ENCODE measurements at places on chromosomes 11 and 22. TPM values are rescaled to one million over a fixed set of nuclear protein-coding genes. Genes with fewer than 3 reads are reported as not detected.

DNA sequence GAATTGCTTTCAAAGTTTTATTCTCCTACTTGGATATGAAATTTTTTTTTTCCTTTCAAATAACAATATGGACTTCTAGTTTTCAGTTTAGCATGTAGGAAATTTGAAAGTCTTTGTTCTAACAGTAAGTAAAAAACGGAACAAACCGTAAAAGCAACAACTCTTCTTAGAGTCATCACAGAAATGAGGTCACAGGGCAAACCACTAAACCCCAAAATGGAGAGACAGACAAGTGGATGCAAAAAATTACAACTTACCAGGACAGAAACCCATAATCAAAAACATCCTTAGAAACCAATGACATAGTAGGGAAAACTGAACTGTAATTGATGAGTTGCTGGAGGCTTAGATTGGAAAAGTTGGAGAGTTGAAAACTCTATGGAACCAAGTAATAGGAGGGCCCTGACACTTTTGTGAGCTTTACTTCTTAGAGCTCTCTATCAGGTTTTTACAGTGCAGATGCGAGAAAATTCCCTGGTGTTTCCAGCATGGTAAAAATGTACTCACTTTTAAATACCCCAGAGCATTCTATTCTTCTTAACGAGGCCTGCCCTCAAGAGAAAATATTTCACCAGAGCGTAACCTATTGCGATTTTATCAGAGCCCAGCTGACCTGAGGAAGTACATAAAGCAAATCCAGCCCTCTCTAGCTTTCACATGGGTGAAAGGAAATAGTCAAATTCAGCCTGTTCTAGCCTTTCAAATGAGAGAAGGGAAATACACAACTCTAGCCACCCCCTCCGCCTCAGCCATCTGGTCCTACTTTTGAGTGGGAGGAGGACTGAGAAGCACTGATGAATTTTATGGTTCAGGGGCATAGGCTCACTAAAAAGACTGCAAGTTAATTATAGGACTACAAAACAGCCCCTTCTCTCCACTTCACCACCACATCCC, 39.1 kb downstream of the CASP12 start:
- H3K27me3 ChIP-seq: no peaks in the 10 kb centered on the region
- H3K4me3 ChIP-seq: peak overlapping the region; percentile 17
- peak overlapping the region; percentile 72 for H3K27ac ChIP-seq
- DNase-seq: no peak
- peaks cover 15% of the 10 kb centered on the region for H3K4me1 ChIP-seq

Gene IL17RA
- total RNA-seq: 48.0 TPM

- no peaks in the 10 kb centered on the region for H3K36me3 ChIP-seq
- no peaks in the 10 kb centered on the region for H3K27me3 ChIP-seq
- peak; percentile 76 for DNase-seq
- peaks cover 48% of the 10 kb centered on the region for H3K4me1 ChIP-seq
- H3K27ac ChIP-seq: peak overlapping the region; percentile 85
- peak overlapping the region; percentile 69 for H3K4me3 ChIP-seq
Observed at GRCh38 chr22:44664149-44664548, 37.9 kb upstream of the PRR5 start.

DNA sequence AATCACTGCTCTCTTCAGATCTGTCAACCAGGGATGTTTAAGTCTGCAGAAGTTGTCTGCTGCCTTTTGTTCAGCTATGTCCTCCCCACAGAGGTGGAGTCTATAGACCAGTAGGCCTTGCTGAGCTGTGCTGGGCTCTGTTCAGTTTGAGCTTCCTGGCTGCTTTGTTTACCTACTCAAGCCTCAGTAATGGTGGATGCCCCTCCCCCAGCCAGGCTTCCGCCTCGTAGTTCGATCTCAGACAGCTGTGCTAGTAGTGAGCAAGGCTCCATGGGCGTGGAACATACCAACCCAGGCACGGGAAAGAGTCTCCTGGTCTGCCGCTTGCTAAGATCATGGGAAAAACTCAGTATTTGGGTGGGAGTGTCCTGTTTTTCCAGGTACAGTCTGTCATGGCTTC, 27.6 kb upstream of the CASP12 start:
- no peaks in the 10 kb centered on the region for H3K4me1 ChIP-seq
- peaks cover 53% of the 10 kb centered on the region for H3K36me3 ChIP-seq
- H3K27me3 ChIP-seq: no peaks in the 10 kb centered on the region

Gene ISX
- total RNA-seq: not detected

Gene E2F8
- total RNA-seq: 26.9 TPM

Gene RAG2
- total RNA-seq: not detected

Gene OR10A2
- total RNA-seq: not detected

Gene DNAJB7
- not detected for total RNA-seq

DNA sequence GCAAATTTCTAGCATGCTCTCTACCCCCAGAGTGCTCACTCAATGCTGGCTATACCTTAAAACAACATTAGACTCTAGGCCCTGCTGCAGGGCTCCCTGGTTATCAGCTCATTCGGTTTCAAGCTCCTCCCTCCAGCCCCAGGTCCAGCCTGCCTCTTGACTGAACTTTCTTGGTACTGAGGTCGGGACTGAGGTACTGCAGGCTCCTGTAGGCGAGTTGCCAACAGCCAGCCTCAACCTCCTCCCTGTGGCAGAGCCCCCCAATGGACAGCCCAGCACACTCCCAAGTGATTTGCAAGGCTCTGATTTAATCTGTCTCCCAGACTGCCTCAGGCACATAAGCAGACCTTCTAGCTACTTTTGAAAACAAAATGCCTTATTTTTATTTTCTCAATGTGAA, 73.6 kb upstream of the EIF3M start:
- no peak overlapping the region for H3K27ac ChIP-seq
- DNase-seq: no peak
- H3K27me3 ChIP-seq: peaks cover 1% of the 10 kb centered on the region
- no peaks in the 10 kb centered on the region for H3K4me1 ChIP-seq
- H3K4me3 ChIP-seq: no peak overlapping the region

DNA sequence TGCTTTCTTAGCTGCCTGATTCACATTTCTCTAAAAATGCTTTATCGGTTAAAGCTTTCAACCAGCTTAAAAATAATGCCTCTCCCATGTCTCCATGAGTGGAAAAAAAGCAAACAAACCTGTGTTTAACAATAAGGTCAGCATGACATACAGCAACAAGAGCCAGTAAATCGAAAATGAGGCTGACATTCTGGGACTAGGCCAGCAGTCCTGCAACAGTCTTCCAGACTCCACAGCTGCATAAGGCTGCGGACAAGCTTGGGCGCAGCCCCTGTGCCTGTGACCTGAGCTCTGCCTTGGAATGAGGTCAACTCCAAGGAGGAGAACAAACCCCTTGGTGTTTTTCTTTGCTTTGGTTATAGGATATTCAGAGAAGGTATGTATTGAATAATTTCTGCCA, 95.5 kb downstream of the PGR start:
- no peak overlapping the region for H3K27ac ChIP-seq
- H3K4me1 ChIP-seq: no peaks in the 10 kb centered on the region
- no peak for DNase-seq

DNA sequence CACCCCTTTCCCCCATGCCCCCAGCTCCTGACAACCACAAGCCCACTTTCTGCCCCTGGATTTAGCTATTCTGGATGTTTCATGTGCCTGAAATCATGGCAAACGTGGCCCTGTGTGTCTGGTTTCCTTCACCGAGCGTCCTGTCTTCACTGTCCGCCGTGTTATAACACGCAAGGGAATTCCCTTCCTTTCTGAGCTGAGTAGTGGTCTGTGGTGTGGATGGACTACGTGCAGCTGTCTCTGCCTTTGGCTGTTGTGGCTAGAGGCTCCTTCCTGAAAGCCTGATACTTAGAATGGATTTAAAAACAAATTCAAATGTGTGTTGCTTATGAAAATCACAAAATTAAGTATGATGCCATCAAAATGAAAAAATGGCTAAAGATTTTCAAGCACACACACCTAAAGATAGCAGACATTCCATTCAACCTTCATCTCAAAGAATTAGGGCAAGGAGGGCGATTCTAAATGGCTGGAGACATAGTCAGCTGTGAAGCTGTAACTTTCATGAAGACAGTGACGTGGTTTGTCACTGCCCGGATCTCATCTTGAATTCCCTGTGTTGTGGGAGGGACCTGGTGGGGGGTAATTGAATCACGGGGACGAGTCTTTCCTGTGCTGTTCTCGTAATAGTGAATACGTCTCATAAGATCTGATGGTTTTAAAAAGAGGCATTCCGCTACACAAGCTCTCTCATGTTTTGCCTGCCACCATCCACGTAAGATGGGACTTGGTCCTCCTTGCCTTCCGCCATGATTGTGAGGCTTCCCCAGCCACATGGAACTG, 30.5 kb downstream of the KCNQ1 start:
- peaks cover 25% of the 10 kb centered on the region for H3K4me1 ChIP-seq
- no peaks in the 10 kb centered on the region for H3K27me3 ChIP-seq
- DNase-seq: no peak
- H3K4me3 ChIP-seq: no peak overlapping the region

GRCh38 chr22:46058591-46059519, 81.9 kb upstream of the WNT7B start:
- DNase-seq: peak; percentile 32
- H3K36me3 ChIP-seq: no peaks in the 10 kb centered on the region
- H3K4me3 ChIP-seq: peak overlapping the region; percentile 39
- H3K4me1 ChIP-seq: peaks cover 23% of the 10 kb centered on the region
- H3K27me3 ChIP-seq: no peaks in the 10 kb centered on the region
- H3K27ac ChIP-seq: peak overlapping the region; percentile 79

- H3K27me3 ChIP-seq: peaks cover 41% of the 10 kb centered on the region
- no peak overlapping the region for H3K27ac ChIP-seq
- H3K4me3 ChIP-seq: no peak overlapping the region
Observed at GRCh38 chr11:124900464-124900863, 2.8 kb upstream of the ROBO4 start.

DNA sequence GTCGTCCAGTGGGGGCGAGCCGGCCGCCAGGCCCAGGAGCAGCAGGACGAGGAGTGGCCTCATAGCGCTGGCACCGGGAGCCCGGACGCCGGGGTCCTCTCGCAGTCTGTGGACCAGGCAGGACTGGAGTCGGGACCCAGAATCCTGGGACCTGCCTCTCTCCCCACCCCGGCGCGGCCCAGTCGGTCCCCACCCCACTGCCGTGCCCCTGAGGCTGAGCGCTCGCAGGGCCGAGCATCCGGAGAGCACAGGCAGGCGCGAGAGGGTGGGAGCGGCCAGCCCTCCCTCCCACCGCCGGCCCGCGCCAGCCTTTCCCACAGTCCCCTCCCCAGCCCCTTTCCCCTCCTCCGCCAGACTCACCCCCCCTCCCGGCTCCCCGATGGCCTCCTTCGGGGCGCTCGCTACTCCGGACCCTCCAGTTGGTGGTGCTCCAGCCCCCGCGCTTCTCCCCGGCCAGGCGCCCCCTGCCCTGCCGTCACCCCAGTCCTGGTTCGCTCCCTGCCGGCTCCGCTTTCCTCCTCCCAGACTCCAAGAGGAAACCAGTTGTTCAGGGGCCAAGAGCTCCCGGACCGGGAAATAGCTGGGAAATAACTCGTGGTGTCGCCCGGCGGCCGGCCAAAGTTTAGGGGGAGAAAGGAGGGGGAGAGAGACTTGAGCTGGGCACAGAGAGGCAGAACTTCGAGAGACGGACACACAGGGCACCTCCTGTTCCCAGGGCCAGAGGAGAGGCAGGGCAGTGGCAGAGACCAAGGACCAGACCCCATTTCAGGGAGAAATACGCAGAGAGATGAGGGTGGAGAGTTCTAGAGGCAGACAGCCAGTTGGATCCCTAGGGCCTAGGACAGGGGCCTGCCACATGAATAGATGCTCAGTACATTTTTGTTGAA, at the start of gene C1QTNF5:
C1QTNF5 (minus strand) TSS at position 549 of the 887 bp plus-strand sequence; CDS start at position 63, 486 bp downstream.
- peak within 1 kb of the TSS; percentile 7 for H3K4me3 ChIP-seq
- peaks cover 17% of the 10 kb centered on the region for H3K4me1 ChIP-seq
- peaks cover 9% of the 10 kb centered on the region for H3K36me3 ChIP-seq
- H3K27me3 ChIP-seq: peaks cover 31% of the 10 kb centered on the region
- H3K27ac ChIP-seq: no peak within 1 kb of the TSS
- no peak for DNase-seq

DNA sequence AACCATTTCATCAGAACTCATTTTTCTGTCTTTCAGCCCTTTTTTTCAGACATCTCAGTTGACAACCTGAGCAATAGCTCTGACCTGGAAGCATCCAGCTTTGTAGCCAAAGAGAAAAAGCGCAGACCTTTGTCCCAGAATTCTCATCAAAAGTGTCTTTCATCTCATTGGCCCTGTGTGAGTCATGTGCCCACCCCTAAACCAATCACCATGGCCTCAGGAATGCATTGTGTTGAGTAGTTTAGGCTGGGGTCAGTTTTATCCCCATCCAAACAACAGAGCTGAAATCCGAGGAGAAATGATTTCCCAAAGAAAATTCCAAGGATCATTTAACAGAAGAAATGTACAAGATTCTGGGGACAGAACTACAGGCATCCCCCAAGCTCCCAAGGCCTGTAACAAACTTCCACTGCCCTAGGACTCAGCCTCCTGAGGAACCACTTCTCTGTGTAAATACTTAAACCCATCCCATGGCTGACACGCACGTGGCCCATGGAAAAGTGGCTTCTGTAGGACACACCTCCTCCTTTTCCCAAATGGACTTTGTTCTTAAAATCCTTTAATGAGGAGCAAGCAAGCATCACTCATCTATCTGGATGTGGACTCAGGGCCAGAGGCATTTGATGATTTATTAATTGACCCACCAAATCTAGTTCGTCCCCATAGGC, 429.0 kb downstream of the SOX6 start:
- H3K4me1 ChIP-seq: no peaks in the 10 kb centered on the region
- DNase-seq: no peak
- no peak overlapping the region for H3K4me3 ChIP-seq
- H3K27me3 ChIP-seq: peaks cover 2% of the 10 kb centered on the region

Gene PARVA
- total RNA-seq: 0.61 TPM

Gene TIGD3
- 1.2 TPM for total RNA-seq

DNA sequence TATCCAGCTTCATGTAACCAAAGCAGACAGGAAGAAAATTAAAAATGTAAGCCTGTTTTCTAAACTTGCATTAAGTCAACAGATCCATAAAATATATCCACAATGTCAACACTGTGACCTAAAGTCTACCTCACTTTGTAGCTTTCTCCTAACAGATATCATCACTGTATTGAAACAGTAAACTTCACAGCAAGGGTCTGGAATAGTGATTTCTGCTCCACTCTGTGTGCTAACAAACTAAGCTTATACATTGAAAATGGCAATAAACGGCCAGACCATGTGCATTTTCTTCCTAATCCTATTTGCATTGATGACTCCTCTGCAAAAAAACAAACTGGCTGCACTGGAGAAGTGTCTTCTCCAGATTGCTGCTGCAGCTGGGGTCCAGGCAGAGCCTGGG, 26.8 kb downstream of the CADM1 start:
- H3K4me1 ChIP-seq: no peaks in the 10 kb centered on the region
- H3K27ac ChIP-seq: no peak overlapping the region
- H3K36me3 ChIP-seq: no peaks in the 10 kb centered on the region
- no peak for DNase-seq
- H3K27me3 ChIP-seq: no peaks in the 10 kb centered on the region
- H3K4me3 ChIP-seq: no peak overlapping the region

GRCh38 chr11:23143022-23143421, 282.7 kb upstream of the CCDC179 start:
- no peaks in the 10 kb centered on the region for H3K36me3 ChIP-seq
- H3K4me3 ChIP-seq: no peak overlapping the region
- H3K27ac ChIP-seq: no peak overlapping the region
- H3K27me3 ChIP-seq: peaks cover 2% of the 10 kb centered on the region
- H3K4me1 ChIP-seq: no peaks in the 10 kb centered on the region

All from activated naive CD8-positive, alpha-beta T cell treated with anti-CD3 and anti-CD28 coated beads, Interleukin-2, amount 10 ng/mL, durations not matched to agents 7 days and 5 days (primary cell).